ENCODE measurements at places on chromosomes 12 and 14. TPM values are rescaled to one million over a fixed set of nuclear protein-coding genes. Genes with fewer than 3 reads are reported as not detected.

Gene CCNB1IP1
- 37.6 TPM for total RNA-seq

Gene ASCL1
- total RNA-seq = not detected

Gene CNTN1
- total RNA-seq = 35.1 TPM

Gene CLEC12A
- total RNA-seq = not detected
